ENCODE measurements at places on chromosomes 6 and 20.

GRCh38 chr20:51378171-51378928, 164.2 kb downstream of the NFATC2 start:
- no peak for DNase-seq

DNA sequence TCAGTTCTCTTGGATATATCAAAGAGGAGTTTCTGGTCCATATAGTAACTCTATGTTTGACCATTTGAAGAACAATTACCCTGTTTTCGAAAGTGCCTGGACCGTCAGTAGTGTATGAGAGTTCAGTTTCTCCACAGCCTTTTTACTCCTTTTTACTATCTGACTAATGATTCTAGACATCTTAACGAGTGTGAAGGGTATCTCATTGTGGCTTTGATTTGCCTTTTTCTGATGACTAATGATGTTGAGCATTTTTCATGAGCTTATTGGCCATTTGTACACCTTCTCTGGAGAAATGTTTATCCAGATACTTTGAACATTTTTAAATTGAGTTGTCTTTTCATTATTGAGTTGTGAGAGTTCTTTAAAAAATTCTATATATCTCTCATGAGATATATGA, 114.9 kb upstream of the ATXN1 start:
- no peak for DNase-seq

- no peak for DNase-seq
Measured at GRCh38 chr20:52062452-52063209, 128.9 kb downstream of the ZFP64 start.

- no peak for DNase-seq
Measured at GRCh38 chr6:110625883-110626282, 149.5 kb upstream of the SLC22A16 start.

GRCh38 chr6:101126501-101126900, 245.4 kb upstream of the ASCC3 start:
- DNase-seq: no peak

GRCh38 chr6:25105070-25105925, 169.5 kb upstream of the RIPOR2 start:
- DNase-seq: no peak

Data from cortex of kidney (tissue), 1 donor.